ENCODE measurements at places on chromosomes 6 and 20. TPM values are rescaled to one million over a fixed set of nuclear protein-coding genes. Genes with fewer than 3 reads are reported as not detected.

DNA sequence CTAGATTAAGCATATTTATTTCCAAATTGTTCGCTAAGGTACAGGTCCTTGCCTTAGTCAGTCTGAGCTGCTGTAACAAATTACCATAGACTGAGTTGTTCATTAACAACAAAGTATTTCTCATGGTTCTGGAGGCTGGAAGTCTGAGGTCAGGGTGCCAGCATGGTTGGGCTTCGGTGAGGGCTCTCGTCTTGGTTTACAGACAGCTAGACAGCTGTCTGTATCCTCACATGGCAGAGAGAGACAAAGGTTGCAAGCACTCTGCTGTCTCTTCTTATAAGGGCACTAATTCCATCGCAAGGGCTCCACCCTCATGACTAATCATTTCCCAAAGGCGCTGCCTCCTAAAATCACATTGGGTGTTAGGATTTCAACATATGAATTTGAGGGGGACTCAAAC is 115.3 kb upstream of the GMDS start:
- no peak for DNase-seq

DNA sequence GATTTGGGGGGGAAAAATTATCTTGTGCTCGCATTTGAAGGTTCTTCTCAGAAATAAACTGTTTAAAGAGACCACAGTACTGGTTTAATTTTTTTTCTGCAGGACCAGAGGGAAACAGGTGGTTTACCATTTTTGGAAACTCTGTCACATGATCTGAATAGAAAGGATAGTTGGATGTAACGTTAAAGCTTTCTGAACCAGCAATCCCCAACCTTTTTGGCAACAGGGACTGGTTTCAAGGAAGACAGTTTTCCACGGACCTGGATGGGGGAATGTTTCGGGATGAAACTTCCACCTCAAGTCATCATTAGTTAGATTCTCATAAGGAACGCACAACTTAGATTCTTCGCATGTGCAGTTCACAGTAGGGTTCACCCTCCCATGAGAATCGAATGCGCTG is 50.4 kb downstream of the MCM8 start:
- no peak for DNase-seq

DNA sequence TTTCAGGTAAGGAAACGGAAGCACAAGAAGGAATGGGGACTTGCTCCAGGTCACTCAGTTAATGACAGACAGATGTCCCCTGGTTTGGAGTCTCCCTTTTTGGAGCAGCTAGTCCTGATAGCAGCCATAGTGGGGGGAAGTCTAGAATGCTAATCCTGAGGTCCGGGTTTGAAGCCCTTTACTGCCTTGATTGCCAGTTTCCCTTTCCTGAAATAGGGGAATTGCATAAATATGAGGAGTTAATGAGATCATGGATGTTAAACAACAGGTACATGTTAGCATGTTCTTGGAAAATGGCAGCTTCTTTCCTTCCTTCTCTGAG is 341 bp upstream of the TTPAL start:
- DNase-seq = no peak

DNA sequence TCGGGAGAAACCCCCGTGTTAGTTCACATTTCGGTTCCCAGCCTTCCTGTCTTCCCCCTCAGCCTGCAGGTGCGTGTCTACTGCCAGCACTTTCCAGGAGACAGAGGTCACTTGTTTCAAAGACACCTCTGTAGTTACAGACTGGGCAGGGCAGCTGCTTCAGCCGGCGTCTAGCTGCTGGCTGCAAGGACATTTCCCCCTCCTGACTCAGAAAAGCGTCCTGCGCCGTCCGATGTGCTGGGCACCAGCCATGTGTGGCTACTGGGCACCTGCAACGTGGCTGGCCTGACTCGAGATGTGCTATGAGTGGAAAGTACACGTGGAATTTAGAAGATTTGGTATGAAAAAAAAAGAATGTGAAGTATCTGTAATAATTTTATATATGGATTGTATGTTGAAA is 37.6 kb downstream of the RRBP1 start:
- DNase-seq = peak; percentile 63

GRCh38 chr6:12371151-12371550 is 81.0 kb downstream of the EDN1 start:
- no peak for DNase-seq

GRCh38 chr20:34282041-34282440 is 21.1 kb downstream of the AHCY start:
- no peak for DNase-seq

- DNase-seq = no peak
Observed at GRCh38 chr20:32650401-32650944, 23.3 kb downstream of the C20orf203 start.

MYCT1 gene
- 59.8 TPM for total RNA-seq

C6orf163 gene
- total RNA-seq = 5.6 TPM

TOP1 gene
- 52.7 TPM for total RNA-seq

Measured in spleen (tissue), 13 donors.